ENCODE measurements at places on chromosomes 2 and 18.

- DNase-seq = no peak
Measured at GRCh38 chr2:102737431-102737830, 24.4 kb upstream of the TMEM182 start.

DNA sequence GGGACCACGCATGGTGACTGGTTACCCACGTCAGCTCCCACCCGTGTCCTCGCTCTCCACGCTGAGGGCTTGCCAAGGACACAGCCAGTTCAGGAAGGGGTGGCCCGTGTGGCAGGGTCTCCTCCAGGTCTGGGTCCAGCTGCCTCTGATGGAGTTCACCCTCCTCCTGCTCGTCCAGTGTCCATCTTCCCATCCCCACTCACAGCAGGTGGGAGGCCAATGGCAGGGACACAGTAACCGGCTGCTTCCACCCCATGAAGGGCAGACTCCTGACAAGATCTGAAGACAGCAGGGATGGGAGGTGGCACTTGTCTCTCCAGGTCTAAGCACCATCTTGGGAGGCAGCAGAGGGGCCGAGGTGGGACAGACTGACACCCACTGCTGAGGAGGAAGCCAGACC, 106.4 kb downstream of the NDUFA10 start:
- no peak for DNase-seq

DNA sequence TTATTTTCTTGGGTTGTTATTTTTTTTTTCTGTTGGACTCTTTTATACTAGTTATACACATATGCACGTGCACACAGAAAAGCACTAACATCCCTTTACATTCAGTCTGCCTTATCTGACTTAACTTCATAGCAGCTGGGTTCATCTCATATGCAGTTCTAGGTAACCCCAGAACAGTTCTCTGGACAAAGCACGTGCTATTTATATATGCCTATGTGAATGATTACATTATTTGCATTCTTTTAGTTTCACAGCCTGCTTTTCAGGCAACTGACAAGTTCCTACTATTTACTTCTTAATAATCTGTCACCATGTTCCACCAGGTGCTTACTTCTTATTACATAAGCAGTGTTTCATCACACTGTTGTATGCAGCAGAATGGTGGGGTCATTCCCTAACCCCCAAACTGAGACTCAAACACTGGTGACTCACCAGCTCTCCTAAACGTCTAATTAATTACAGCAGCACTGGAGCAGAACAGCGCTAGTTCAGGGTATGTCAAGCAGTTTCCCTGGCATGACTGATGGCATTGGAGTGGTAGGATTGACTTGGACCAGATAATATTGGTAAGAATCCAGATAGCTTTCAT, 372.8 kb downstream of the CLIP4 start:
- no peak for DNase-seq

DNA sequence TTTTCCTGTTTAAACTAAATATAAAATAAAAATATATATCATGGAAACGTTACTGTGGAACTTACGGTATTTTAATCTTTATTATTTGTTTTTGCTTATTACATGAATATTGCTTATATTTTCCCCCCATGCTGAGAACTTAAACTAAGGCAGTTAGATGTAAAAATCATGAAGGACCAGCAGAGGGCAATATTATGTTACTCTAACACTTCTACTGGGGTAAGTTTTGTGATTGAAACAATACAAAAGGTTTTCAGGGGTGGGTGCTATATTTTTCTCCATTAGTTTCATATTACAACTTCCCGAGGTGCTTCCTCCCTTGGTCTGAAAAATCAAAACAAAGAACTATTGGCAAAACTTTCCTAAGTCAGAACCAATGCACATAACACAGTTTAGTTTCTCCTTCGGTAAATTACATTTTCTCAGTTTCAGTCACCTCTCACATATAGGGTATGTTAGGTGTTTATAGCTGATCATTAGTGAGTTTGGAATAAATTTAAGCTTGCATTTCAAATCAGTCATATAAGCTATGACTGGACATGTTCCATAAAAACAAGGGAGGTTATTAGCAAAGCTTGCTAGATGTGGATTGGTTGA, 54.8 kb downstream of the ZNF407 start:
- peak; percentile 49 for DNase-seq

GRCh38 chr2:84631047-84631446, 114.7 kb downstream of the DNAH6 start:
- DNase-seq = no peak

- DNase-seq = no peak
Measured at GRCh38 chr2:20667531-20668401, 822 bp downstream of the GDF7 start.

- DNase-seq = no peak
Measured at GRCh38 chr18:63138436-63139340, 180.9 kb downstream of the BCL2 start.

GRCh38 chr2:143890798-143891197, 629.1 kb downstream of the ZEB2 start:
- DNase-seq = no peak

- no peak for DNase-seq
Measured at GRCh38 chr2:58842501-58843155, 601.5 kb upstream of the FANCL start.

DNA sequence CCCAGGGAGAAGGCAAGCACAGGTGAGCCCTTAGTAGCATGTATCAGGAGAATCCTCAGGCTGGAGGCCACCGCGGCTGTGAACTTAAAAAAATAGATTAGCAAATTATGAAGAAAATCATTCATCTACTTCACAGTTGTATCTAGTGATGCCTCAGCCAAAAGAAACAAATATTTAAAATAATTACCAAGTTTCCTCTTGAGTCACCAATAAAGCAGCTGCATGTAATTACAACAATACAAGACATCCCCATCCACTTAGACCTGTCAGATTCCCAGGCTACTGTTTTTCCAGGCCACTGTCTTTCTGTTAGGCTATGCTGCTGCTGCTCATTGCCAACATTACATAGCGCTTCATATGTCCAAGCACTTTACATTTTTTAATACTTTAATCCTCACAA, 54.6 kb upstream of the PHLPP1 start:
- DNase-seq = no peak

GRCh38 chr2:118169359-118170005, 81.2 kb downstream of the INSIG2 start:
- DNase-seq = no peak

DNA sequence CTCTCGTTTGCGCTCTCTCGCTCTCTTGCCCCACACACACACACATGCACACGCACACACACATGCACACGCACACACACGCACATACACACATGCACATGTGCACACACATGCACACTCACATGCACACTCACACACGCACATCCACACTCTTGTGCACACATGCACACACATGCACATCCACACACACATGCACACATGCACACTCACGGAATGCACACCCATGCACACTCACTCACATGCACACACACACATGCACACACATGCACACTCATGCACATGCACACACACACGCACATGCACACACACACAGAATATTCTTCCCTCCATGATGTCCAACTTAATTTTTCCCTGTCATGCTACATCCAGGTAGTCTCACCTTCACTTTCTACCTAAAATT, 360.1 kb downstream of the DCC start:
- DNase-seq = no peak

GRCh38 chr2:174059884-174060244, 94.7 kb upstream of the SP3 start:
- no peak for DNase-seq

DNA sequence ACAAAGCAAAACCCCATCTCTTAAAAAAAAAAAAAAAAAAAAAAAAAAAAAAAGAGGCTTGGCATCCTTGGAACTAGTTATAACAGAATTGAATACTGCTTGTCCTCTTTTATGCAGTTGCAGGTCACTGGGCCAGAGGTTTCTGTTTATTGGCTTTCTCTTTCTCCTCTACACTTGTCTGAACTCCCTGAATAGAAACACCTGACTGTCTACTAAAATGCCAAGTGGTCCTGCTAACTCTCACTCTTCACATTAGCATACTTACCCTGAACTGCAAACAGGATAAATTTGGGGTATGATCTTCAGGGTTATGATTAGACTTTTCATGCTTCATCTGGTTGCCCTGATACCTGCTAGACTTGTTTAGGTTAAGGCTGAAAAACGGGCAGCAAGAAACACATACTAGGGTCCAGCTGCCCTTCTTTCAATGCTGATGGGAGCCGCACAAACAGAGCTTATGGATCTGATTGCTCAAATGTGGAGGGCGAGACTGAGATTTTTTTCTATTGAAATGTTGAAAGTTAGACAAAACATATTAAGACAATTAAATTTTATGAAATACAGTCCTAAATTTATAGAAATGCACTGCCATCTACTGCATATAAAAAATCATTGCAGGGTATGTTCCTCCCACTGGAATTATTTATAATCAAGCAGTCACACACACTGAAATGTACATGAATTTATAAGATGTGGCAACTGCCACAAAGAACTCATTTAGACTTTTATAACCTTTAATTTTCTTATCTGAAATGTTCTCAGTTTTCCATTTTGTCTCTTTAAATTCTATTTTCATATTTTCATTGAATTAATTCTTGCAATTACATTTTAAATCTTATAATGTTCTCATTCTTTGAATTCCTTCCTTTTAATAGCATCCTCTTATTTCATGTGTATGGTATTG, 40.8 kb downstream of the GTF3C3 start:
- no peak for DNase-seq

- no peak for DNase-seq
Measured at GRCh38 chr2:142952793-142953494, 75.5 kb downstream of the KYNU start.

- no peak for DNase-seq
Measured at GRCh38 chr2:106363791-106364190, 104.4 kb downstream of the RGPD3 start.

GRCh38 chr2:157657101-157657500, 28.4 kb upstream of the ACVR1C start:
- no peak for DNase-seq

GRCh38 chr2:200431996-200432705, 77.7 kb downstream of the KCTD18 start:
- no peak for DNase-seq

DNA sequence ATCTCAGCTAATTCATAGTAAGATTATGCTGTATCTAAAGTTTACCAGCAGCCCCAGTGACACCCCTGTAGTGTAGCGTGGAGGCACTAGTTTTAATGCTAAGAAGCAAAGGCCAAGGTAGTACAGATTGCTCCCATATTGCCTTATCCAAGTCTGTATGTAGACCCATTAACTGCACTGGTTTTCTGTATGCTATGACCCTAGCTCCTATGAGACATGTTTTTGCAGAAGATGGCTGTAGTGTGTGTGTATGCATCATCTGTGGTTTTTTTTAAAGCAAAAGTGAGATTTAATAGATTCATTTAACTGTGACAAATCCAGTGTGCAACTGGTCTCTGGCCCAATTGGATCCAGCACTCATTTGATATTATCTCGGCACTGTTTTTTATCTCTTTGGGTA, 86.5 kb downstream of the HAUS1 start:
- no peak for DNase-seq

DNA sequence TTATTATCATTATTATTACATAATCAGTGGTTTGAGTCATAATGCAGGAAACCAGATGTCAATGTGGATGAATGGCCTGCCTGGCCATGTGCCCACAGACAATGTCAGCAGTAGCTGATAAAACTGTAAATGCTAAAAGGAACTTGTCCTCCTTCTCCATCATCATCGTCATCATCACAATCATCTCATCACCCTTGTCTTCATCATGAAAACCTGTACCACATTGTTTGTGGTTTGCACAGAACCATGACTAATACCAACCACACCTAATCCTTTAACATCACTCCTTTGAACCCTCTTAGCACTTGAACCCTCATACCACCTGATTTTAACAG, 96.0 kb downstream of the HNMT start:
- peak; percentile 24 for DNase-seq

GRCh38 chr2:142323206-142323605, 192.4 kb upstream of the LRP1B start:
- no peak for DNase-seq

DNA sequence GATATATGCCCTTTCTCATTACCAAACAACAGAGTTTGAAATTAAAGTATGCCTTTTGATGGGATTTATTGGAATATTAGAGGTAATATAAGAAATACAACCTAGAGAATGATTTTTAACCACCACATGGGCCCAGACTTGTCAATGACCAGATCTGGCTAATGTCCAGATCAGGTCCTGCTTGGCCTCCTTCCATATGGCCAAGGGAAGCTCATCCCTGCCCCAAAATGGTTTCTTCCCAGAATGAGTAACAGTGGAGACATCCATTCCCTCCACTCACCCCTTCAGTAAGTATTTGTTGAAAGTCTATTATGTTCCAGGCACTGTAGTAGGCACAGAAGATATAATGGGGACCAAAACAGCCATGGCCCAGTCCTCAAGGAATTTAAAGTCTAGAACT, 54.9 kb downstream of the ANTXR1 start:
- DNase-seq = no peak

DNA sequence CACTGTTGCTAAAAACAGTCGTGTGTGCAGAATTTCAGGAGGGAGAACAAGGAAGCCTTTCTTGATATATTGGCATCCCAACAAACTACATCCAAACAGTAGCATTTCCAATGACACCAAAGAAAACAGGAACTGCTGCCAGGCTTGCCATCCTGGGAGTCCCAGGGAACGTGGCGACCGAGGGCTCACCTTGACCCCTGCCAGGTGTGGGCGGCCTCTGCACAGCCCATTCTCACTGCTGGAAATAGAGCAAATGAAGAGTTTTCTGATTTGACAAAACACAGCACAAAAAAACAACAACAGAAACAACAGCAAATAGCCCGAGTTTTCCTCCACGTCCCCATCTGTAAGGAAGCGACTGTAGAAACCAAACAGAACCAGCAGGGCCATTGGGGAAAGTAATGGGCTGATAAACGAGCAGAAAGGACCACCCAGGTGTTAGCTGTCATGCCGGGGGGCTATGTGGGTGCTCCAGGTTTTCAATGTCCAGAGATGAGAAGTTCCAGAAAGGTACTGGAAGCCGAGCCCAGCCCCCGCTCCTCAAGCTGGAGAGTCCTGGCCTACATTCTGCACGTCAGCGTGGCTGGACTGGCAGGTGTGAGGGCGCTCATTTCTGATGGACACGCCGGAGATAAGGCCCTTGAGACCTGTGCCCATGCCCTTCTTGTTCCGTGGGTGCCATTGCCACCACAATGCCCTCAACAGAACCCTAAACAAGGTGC, 80.8 kb downstream of the TWIST2 start:
- no peak for DNase-seq

- no peak for DNase-seq
Measured at GRCh38 chr18:11785444-11786055, 65.7 kb upstream of the CHMP1B start.

GRCh38 chr18:52395146-52395852, 55.3 kb downstream of the DCC start:
- no peak for DNase-seq

DNA sequence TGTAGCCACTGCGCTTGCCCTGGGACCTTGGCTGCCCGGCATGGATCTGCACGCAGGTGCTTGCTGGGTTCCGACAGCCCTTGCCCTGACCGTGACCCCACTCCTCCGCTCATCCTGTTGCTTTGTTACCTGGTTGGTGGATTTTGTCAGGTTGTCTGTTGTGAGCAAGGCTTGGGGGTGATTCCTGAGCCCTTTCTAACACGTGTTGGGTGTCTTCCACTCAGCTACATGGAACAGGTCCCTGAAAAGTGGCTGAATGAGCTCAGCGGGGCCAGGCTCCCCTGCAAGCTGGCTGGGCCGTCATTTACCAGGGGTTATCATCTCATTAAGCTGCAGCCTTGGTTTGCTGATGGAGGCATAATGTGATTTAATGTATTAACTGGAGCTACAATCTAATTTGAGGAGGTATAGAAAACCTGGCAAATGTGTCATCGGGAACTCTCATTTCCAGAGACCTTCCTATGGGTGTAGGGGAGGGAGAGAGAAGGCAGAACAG, 24.6 kb downstream of the RAMP1 start:
- no peak for DNase-seq

GRCh38 chr2:223214394-223215253, 162.6 kb downstream of the KCNE4 start:
- DNase-seq = no peak

Data from SW 1271 (cell line).